ENCODE measurements at places on chromosomes 12 and 14.

GRCh38 chr14:65792208-65792905, 379.8 kb downstream of the FUT8 start:
- no peak for DNase-seq

DNA sequence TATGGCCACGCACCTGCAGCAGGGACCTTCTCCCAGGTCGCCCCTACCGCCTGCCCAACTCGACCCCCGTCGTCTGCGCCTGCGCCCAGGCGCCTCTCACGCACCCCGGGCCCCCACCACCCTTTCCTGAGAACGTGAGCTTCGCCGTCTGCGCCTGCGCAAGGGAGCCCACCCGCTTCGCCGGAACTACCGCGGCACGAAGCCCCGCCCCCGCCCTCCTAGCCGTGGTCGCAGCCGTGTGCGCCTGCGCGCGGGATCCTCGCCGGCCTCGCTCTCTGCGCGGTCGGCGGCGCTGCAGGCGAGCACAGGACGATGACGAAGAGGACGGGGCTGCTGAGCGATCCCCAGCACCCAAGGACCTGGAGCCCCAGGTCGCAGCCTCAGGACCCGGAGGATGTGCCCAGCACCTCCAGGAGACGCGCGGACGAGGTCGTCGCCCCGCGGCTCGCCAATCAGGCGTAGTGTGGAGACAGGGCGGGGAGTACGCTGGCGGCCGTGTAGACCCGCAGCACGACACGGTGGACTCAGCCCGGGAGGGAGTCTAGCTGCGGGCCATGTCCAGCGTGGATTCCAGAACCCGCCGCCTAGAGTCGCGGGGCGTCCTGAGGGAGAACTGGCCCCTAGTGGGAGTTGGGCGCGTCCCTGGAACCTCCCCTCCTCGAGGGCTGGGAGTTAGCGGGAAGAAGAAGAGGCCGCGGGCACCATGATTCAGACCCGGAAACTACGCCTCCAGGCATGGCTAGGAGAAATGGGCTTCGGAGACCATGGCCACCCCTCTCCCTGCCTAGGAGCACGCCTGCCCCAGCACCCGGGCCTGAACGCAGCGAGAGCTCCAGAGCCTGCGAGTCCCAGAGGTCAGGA, 1120.8 kb upstream of the TMEM132C start:
- peak; percentile 44 for DNase-seq

DNA sequence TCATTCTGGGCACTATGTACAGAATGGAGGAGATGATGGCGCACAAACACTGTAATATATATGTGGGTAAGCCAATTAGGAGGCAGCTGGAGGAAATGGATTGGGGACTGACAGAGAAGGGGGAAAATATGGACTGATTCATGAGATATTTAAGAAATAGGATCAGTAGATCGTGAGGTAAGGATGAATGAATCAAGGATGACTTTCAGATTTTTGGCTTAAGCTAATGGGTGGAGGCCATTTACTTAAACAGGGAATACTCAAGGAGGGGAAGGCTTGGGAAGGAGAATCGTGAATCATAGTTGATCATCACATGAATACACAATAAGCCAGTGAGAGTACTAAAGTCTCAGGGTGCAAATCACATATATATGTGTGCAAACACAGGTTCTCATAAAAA, 11.2 kb upstream of the GNPNAT1 start:
- no peak for DNase-seq

DNA sequence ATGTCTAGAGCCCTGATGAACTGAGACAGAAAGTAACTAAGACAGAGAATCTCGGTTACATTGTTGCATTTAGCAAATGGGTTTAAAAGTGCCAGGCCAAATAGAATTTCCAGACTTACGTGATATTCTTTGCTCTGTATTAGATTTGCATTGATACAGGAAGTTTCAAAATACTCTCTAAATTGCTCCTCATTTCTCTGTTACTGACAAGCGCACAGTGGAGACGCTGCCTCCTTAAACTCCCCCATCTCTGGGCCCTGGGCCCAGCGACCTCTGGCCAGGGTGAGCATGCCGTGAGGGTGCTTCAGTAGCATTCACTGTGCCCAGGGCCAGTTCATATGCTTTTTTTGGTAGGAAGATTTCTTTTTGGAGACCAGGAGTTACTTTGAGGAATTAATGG, 22.9 kb upstream of the EVL start:
- no peak for DNase-seq

GRCh38 chr14:30998100-30998706, 27.2 kb upstream of the AP4S1 start:
- no peak for DNase-seq

DNA sequence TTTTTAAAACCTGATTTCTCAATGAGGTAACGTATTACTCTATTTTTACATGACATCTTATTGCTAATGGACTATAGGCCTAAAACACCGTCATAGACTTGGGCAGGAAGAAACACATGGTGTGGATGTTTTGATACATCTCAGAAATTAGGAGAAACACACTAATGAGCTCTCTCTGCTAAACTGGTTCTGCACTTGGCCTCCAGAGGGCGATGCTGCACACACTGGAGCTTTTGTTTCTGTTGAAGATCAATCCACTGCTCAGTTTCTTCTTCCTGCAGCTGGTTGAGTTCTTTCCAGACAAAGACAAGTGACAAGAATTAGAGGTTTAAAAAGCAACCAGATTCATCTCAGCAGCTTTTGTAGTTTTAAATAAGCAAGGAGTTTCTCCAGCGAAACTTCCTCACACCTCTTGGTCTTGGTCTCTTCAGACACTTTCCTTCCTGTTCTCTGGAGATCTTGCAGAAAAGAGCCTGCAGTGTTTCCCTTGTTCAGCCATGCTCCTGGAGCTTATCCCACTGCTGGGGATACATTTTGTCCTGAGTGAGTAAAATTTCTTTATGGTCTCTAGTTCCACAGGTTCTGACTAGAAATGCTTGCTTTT, 178.5 kb upstream of the OR4E1 start:
- DNase-seq: peak; percentile 33

DNA sequence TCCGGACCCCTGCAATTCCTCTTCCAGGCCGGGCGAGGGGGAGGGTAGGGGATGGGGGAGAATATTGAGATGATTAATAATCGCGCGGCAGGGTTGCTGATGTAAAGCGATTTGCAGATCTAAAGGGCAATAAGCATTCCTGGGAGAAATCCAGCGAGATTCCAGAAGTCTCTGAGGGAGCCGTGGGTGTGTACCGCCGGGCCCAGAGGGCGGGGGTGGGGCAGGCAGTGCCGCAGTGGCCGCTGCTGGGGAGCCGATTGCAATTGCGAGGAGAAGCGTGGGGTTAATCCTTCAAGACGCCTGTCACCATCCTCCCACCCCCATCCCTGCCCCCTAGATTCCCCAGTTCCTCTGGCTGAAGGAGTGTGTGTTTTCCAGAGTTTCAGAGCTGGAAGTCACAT, 16.4 kb downstream of the FOS start:
- DNase-seq: no peak

GRCh38 chr14:58944968-58945356, 243.5 kb upstream of the DAAM1 start:
- no peak for DNase-seq

DNA sequence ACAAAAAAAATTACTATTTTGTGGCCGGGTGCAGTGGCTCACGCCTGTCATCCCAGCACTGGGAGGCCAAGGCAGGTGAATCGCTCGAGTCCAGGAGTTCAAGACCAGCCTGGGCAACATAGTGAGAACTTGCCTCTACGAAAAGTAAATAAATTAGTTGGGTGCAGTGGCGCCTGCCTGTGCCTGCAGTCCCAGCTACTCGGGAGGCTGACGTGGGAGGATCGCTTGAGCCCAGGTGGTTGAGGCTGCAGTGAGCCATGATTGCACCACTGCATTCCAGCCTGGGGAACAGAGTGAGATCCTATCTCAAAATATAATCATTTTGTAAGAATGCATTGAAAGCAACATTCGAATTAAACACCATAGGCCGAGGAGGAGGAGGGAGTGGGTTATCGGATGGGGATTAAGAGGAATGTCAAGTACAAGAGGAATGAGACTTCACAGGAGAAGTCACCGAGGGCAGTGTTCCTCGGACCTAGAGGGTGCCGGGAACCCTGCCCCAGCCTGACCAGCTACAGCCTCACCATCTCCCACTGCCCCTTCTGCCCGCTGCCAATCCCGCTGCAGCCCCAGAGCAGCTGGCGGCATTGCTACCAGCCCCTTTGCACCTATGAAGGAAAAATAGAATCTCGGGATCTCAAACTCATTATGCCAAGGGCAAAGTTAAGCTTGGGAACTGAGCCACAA, 32.6 kb upstream of the AACS start:
- DNase-seq: no peak

- no peak for DNase-seq
These were observed at the start of gene ATL1 for GRCh38 chr14:50559990-50560930. ATL1 (plus strand) TSS chr14:50560145; CDS start chr14:50560266, 121 bp downstream.

DNA sequence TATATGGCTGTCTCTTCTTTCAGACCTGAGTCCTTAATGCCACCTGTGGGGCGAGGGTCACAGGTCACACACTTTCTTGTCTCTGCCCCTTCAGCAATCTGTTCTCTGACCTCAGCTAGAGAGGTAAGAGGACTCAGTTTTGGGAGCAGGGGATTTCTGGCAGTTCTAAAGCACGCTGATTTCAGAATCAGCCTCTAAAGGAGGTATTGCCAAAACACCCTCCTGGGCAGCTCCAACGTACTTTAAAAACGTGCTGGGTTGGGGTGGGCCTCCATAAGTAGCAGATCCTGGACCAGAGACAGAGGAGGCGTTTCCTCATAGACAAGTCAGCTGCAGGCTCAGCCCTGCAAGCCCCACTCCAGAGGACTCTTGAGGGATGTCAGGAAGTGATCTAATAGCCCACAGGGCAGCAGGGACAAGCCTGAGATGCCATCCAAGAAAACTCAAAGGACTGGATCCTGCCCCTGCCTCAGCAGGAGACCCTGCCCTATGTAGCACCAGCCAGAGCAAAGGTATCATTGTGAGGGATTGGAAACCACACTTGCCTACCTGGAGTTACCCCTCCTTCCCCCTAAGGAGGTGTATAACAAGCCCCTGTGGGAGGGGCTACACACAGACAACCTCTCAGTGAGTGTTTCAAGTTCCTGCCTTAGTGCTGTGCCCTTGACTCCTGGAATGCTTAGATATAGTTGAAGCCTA, 8.5 kb downstream of the CTDSP2 start:
- no peak for DNase-seq

- DNase-seq: peak; percentile 85
These were observed at the start of gene ATXN3 for GRCh38 chr14:92106143-92106926. ATXN3 (minus strand) TSS chr14:92106582; CDS start chr14:92106552, 30 bp downstream.

GRCh38 chr12:74537126-74537706, 419 bp upstream of the ATXN7L3B start:
- no peak for DNase-seq
